ENCODE measurements at places on chromosomes 16 and 17. TPM values are rescaled to one million over a fixed set of nuclear protein-coding genes. Genes with fewer than 3 reads are reported as not detected.

MYH13 gene
- not detected for polyA plus RNA-seq

ENKD1 gene
- 4.3 TPM for polyA plus RNA-seq

KRTAP4-9 gene
- not detected for polyA plus RNA-seq

GSDMA gene
- 9.8 TPM for polyA plus RNA-seq

RAB37 gene
- polyA plus RNA-seq: 0.09 TPM

CCL1 gene
- polyA plus RNA-seq: not detected

NATD1 gene
- 3.3 TPM for polyA plus RNA-seq

C16orf46 gene
- 0.30 TPM for polyA plus RNA-seq

CSF3 gene
- polyA plus RNA-seq: 0.84 TPM

ADAP2 gene
- polyA plus RNA-seq: 4.2 TPM

ANKRD40 gene
- 39.8 TPM for polyA plus RNA-seq

Data from keratinocyte (primary cell).